Activated T-cell treated with anti-CD3 and anti-CD28 coated beads, Interleukin-2, amount 50 U/mL, for 48 hours (primary cell): ENCODE measurements at places on chromosomes 6 and 20.

- no peak for DNase-seq
Observed at GRCh38 chr20:13148402-13148801, 72.7 kb upstream of the ISM1 start.

GRCh38 chr6:106063448-106063850 lies 22.7 kb upstream of the PRDM1 start:
- DNase-seq: no peak

GRCh38 chr20:1313236-1313964 lies 15.5 kb downstream of the SDCBP2 start:
- peak; percentile 76 for DNase-seq

- no peak for DNase-seq
Observed at GRCh38 chr20:14335052-14335451, 2.4 kb downstream of the FLRT3 start.

- DNase-seq: no peak
Observed at GRCh38 chr6:29791162-29791561, 36.5 kb upstream of the HLA-G start.

- DNase-seq: no peak
Observed at GRCh38 chr6:36120018-36120417, 10.3 kb upstream of the MAPK13 start.

DNA sequence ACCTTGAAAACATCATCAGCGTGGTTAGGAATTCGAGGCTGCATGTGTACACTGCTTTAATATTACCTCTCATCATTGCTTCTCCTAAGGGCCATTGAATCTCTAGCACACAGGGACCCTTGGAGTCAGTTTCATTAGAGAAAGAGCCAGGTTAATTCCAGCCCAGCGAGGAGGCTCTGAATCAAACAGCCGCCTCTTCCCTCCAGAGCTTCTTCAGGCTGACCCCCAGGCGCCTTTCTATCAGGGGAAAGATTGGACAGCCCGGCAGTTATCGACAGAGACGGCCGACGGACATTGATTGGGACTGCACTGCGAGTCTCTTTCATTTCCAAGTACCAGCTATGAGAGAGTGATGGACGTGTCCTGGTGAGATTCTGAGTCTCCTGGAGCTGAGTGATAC lies 159.2 kb downstream of the ANKRD60 start:
- no peak for DNase-seq

DNA sequence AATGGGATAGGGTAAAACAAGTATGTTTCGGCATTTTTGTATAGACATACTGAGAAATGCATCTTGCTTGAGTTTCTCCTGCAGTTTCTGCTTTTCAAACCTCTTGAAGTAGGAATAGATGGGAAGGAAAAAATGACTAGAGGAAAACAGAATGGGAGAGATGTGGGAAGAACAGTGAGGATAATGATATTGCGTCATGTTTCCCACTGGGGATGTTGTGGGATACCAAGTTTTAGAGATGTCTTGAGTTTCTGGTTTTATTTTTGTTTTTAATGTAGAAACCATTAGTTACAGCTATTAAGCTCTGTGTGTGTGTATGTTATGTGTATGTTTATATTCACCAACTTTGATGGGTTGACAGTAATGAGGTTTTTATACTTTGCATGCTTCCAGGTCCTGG lies 24.6 kb downstream of the POLH start:
- no peak for DNase-seq

GRCh38 chr20:2742934-2743559 lies 50.5 kb downstream of the EBF4 start:
- peak; percentile 83 for DNase-seq

GRCh38 chr6:170201361-170201760 lies 89.5 kb downstream of the DLL1 start:
- DNase-seq: no peak
